ENCODE measurements at places on chromosomes 1 and 21.

GRCh38 chr1:22704440-22705067, 6.1 kb upstream of the EPHB2 start:
- DNase-seq = peak; percentile 49

GRCh38 chr1:209585197-209585596, 1.7 kb downstream of the CAMK1G start:
- no peak for DNase-seq

- no peak for DNase-seq
These were observed 132.0 kb downstream of the FOXD2 start for GRCh38 chr1:47569681-47570470.

- no peak for DNase-seq
These were observed 1338.7 kb upstream of the ADGRL2 start for GRCh38 chr1:80462006-80462405.

DNA sequence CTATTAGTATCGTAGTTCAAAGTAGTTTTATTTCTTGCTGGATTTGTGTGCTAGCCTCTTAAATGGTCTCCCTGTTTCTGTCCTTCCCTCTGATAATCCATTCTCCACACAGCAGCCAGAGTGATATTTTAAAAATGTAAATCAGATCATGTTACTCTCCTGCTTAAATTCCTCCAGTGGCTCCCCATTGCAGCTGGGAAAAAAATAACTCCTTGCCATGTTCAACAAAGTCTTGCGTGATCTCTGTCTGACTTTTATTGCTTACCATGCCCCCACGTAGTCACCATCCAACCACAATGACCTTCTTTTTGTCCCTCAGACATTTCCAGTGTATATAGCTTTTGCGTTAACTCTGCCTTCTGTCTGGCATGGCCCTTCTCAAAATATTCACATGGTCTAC, 178.8 kb downstream of the FGGY start:
- no peak for DNase-seq

GRCh38 chr1:89865498-89866382, 44.9 kb downstream of the LRRC8D start:
- no peak for DNase-seq
